ENCODE measurements at places on chromosomes 12 and 14.

- DNase-seq: no peak
Measured at GRCh38 chr12:130300090-130300489, 37.6 kb upstream of the PIWIL1 start.

GRCh38 chr14:83638748-83639504 lies 1891.0 kb upstream of the FLRT2 start:
- DNase-seq: no peak

DNA sequence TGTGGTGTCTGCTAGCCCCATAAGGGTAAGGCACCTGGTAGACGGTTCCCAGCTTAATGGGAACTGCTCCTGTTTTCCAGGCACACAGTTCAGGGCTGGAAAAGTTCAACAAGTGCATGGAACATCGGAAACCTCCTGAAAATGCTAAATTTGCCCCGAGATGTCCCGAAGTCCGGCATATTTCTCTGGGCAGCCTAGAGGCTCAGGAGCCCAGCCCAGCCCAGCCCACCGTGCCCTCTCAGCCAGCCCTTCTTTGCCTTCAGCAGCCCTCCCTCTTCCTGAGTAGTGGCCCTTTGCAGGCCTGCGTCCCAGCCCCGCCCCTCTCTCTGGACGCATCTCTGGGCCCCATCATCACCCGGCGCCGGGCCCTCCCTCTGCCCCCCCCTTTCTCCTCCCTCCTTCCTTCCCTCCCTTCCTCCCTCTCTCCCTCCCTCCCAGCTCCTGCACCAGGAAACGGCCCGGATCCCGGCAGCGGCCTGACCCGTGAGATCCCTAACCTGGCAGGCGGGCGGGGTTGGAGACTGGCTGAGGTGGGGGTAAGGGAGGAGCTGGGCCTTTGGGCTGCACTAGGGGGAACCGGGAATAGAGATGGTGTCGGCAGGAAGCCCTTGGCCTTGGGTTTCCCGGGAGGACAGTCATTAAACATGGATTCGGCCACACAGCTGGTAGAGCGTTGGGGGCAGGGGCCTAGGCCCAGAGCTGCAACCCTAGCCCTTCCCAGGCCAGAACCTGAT lies at the start of gene BCL2L2:
Gene BCL2L2, plus strand, starts transcription at position 422 of the 734 bp plus-strand sequence. CDS start 935 bp downstream, outside the sequence.
- DNase-seq: no peak

DNA sequence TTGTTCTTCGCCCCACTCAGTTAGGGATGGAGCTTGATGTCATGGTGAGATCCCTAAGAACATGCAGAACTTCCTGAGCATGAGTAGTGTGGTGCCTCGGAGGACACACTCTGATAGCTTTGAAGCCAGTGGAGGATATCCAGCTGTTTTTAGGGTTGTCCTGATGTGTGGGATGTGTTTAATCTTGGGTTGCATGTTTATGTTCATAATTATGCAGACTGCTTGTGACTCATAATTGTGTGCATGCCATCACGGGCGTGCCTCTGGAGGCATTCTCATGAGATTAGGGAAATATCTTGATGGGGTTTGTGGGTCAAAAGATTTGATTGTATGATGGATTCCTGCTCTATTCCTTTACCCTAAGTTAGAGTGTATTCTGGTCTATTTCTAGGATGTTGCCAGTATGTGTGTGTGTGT lies 267.4 kb upstream of the PELI2 start:
- DNase-seq: no peak

GRCh38 chr12:51371295-51371953 lies 19.8 kb downstream of the GALNT6 start:
- no peak for DNase-seq

- DNase-seq: no peak
Measured at GRCh38 chr14:72916174-72916573, 10.1 kb upstream of the DCAF4 start.

- DNase-seq: no peak
Measured at GRCh38 chr14:92259613-92260357, 63.2 kb upstream of the SLC24A4 start.

DNA sequence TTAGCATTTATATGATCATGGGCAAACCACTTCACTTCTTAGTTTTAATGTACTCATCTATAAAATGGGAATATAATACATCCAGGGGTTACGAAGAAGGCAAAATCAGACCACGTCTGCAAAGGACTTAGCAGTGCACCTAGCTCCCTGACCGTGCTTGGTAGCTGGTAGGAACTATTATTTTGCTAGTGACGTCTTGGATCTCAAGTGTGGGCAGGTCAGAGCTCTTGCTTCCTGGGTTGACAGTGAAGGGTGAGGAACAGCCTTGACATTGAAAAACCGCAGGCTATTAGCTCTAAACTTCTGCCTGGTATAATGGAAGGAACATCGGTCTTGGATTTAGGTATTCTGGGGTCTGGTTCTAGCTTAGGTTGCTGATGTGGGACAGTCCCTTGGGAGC lies 89.3 kb upstream of the MED13L start:
- DNase-seq: no peak

DNA sequence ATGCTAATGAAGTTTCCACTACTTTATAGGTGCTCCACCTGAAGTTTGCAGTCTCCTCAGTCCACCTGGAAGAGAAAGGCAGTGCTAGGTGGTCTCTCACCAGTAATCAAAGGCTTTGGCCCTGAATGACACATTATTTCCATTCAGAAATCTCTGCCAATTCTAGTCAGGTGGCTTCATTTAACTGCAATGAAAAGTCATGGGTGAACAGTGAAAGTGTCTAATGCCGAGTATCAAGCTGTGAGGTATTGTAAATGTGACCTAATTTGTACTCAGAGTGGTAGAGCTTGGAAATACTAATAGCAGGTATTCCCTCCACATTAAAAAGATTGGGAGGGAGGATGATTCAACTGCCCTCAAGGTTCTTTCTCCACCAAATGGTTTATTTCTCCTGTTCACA lies 220.9 kb upstream of the LRFN5 start:
- DNase-seq: no peak
